CD4-positive, alpha-beta T cell treated with Interleukin-10 for 1 hour (primary cell): ENCODE measurements at places on chromosomes 7 and 10.

DNA sequence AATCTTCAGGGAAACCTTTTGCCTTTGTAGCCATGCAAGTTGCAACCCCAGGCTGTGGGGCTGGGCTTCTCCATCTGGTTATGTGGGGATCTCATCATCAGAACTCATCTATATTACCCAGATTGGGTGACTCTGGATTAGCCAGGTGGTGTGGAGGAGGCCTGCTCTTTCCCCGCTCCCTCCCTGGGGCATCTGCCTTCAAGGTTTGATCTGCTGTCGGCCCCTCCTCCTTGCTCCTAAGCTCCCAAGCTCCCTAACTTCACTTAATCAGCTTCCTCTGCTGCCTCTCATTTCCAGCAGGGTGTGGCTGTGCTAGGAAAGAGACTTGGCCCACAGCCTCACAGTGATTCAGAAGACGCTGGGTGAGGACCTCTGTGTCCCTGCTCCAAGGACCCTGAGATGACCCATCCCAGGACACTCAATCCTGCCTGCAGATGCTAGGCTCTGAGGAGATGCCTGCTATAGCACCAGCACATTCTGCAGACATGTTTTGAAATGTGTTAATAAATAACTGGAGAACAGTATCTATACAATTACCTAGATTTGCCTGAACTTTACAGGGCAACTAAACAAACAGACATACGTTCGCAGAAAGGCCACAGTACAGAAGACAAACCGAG lies 392.1 kb upstream of the PODXL start:
- no peak for DNase-seq

DNA sequence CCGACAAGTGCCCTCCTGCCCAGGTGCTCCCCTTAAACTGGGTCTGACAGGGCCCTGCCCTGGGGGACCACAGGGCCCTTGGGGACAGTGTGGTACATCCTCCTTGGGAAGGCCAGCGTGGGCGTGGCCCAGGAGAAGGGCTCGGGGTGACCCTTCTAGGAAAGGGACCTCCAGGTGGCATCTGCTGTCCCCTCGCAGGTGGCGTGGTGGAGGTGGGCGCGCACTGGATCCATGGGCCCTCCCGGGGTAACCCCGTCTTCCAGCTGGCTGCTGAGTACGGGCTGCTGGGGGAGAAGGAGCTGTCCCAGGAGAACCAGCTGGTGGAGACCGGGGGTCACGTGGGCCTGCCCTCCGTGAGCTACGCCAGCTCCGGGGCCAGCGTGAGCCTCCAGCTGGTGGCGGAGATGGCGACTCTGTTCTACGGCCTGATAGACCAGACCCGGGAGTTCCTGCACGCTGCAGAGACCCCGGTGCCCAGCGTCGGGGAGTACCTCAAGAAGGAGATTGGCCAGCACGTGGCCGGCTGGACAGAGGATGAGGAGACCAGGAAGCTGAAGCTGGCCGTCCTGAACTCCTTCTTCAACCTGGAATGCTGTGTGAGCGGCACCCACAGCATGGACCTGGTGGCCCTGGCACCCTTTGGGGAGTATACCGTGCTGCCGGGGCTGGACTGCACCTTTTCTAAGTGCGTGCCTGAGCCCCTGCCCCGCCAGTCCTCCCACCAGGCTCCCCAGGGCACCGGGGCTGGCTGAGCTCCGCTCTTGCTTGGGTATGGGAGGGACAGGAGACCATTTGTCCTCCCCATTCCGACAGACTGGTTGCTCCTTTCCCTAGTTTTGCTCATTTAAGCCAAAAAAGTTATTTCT lies 972 bp downstream of the PAOX start:
- DNase-seq: no peak

DNA sequence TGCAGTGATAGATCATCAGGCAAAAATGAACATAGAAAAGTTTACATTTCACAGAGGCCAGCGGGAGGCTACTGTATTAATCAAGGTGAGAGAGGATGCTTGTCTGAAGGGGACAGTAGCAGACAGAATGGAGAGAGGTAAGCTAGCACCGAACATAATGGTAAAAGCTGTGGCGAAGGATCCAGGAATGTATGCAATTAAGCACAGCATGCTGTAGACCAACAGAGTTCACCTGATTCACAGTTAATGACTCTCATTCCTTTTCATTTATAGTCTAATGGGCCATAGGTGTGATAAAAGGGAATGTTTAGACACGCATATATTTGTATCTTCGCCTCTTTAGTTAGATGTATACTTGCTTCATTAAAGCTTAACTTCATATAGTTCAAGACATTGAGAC lies 150.9 kb upstream of the MBL2 start:
- DNase-seq: no peak

GRCh38 chr10:109343293-109343692 lies 580.0 kb downstream of the XPNPEP1 start:
- DNase-seq: no peak

GRCh38 chr10:109851616-109852474 lies 71.5 kb downstream of the XPNPEP1 start:
- DNase-seq: no peak

DNA sequence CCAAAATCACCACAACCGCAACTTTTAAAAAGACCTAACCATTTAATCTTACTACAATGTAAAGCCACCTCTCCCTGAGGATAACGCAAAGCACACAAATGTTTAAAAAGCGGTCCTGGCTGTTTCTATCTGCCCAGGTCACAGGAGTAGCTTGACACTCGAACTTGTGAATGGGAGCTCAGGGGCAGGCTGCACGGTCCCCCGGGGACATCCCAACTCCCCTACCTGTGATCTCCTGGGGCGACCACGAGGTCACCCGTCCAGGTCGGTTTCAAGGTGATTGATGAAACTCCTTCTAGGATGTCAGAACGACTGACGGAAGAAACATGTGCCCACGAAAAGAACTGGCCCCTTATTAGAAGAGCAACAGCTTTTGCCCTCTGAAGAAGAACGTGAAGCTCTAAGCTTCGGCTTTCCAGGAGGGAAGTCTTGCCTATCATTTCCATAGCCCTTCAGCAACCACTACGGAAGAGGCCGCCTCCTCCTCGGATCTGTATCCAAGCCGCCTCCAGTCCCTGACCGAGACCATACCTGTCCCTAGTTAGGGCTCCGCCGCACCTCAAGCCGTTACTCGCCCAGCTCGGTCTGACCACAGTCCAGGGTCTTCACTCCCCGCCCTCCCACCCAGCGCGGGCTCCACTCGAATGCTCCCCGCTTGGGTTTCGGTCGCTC lies 459 bp downstream of the CYCS start:
- DNase-seq: peak; percentile 46

DNA sequence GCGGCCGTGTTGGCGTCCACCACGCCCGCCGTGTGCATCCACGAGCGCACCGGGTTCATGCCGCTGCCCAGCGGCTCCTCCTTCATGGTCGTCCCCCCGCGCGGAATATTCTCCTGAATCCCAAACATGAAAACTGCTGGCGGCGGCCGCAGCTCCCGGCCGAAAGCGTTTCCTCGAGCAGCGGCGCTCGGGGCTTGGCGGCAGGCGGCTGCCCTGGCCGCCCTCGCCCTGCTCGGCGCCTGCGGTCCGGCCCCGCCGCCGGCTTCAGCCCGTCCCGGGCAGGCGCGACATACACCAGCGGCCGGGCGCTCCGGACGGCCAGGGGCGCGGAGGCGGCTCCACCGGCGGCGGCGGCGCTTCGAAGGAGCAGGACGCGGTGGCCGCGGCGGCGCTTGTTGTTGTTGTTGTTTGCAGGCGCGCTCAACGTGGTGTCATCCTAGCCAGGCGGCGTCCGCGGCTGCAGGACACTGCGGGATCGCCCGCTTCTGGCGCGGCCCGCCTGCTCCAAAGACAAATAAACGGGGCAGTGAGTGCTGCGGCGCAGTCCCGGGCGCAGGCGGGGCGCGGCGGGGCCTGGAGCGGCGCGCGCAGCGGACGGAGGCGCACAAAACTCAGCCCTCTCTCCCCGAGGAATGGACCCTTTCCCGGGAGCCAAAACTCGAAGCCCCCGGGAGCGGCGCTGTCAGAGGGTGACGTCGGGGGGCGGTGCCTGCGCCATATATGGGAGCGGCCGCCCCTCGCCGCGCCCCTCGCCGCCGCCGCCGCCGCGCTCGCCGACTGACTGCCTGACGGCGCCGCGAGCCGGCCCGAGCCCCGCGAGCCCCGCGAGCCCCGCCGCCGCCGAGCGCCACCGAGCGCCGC lies at the start of gene EBF3:
TSS of gene EBF3 (minus strand) at position 634 of the 861 bp plus-strand sequence. CDS start at position 128, 506 bp downstream.
- DNase-seq: peak; percentile 40

DNA sequence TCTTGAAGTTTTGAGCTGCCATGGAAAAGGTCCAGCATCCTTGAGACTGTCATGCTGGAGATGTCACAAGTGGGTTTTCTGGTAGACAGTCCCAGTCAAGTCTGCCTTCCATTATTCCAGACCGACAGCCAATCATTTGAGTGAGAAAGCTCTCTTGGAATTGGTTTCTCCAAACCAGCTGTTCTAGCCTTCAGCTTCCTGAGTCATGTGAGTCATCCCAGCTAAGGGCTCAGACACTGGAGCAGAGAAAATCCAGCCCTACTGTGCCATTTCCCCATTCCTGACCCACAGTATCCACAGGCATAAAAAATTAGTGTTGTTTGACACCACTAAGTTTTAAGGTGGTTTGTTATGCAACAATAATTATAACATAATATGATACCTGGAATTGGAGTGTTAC lies 219.0 kb downstream of the ADRA2A start:
- no peak for DNase-seq

- DNase-seq: no peak
Observed at GRCh38 chr10:69774596-69774995, 27.1 kb upstream of the COL13A1 start.

DNA sequence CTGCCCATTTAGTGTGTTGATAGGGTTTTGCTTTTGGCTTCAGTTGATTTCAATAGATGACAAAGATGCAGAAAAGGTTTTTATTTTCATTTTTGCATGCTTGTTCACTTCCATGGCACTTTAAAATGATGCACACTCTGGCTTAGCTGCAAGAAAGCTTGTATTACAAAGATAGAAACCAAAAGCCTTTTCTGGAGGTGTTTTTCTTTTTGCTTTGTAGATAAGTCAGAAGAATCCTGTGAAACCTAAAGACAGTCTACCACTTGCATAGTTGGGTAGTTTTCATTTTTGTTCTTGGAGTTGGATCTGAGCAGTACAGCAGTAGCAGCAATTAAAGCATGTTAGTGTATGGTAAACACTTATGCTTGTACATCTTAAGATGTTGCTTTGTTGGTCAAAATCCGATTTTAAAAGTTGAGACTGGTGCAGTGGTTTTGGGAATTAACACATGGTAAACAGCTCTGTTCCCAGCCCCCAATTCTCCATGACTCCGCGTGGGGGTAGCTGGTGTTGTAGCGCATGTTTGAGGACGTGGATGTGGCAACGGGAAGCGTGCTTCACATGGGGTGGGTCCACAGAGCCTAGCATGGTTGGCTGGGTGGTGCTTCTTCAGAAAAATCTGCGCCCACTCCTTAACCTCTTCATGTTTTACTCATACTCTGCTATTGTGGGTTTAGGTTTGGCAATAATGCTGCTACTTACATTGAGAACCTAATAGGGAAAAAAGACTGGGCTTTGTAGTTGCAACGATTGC lies 19.8 kb downstream of the CCNY start:
- no peak for DNase-seq

- DNase-seq: no peak
Observed at GRCh38 chr7:150733482-150734095, 3.6 kb upstream of the GIMAP5 start.

DNA sequence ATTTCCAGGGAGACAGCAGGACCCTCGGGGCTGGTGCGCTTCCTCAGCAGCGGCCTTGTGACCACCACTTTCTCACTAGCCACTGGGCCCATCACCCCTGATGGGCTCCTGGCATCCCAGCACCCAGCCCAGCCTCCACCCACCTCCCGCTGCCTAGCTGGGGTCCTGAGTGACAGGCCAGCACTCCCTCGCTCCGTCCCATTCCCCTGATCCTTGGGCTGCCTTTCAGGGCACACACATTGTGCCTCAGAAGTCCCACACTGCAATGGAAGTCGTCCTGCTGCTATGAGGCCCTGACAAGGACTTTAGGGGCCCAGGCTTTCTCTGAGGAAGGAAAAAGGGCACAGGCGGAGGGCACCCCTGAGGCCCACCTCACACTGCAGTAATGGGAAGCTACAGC lies 12.4 kb downstream of the CAMK2B start:
- no peak for DNase-seq

- DNase-seq: no peak
Observed at GRCh38 chr7:85336086-85336485, 149.2 kb upstream of the SEMA3D start.

GRCh38 chr7:27071622-27072390 lies 24.0 kb downstream of the HOXA1 start:
- DNase-seq: no peak

DNA sequence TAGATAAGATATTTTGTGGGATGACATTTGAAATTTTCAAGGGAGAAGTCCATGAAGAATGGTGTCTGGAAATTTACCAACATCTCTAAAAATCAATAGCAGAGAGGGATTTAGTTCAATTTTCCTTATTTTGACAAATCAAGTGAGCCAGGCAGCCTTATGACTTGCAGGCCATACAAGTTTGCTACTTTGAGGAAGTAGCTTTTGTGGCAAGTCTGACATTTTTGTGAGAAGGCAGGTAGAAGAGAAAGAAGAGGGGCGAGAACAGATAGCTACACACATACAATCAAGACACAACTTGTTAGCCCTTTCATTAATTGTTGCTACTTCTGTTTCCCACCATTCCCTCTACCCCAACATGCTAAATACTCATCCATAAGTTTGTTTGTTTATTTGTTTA lies 74.5 kb upstream of the OIT3 start:
- no peak for DNase-seq

DNA sequence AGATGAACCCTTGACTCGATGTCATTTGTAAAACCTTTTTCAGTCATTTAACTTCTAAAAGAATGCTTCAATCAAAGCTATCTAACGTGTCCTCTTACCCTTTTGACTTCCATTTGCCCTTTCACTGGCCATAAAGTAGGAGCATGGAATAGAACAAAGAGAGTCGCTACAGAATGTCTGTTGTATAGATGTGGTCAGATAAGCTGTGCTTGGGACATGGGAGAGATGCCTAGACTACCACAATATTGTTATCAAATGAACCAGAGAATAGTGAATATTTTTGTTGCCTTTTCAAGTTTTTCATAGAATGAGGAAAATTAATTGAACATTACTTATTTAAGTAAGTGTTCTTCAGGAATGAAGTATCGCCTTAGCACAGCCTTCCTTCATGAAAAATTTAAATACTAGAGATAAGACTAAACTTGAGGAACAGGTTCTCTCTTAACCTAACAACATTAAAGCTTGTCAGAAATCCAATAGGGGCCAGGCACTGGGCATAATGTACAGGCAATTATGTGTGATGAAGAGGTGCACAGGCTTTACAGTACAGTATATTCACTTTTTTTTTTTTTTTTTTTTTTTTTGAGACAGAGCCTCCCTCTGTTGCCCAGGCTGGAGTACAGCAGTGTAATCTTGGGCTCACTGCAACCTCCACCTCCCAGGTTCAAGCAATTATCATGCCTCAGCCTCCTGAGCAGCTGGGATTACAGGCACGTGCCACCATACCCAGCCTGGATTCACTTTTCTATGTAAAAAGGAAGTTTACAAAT lies 7.5 kb upstream of the KMT2E start:
- no peak for DNase-seq

GRCh38 chr10:123687758-123688157 lies 21.6 kb downstream of the GPR26 start:
- DNase-seq: no peak
